ENCODE measurements at places on chromosomes 1 and 21.
A peak's percentile ranks its signal among the peaks of the same experiment; 100 is the strongest.

GRCh38 chr1:209150114-209150513 is 433.4 kb upstream of the CAMK1G start:
- no peak for DNase-seq

GRCh38 chr1:3736131-3736561 is 16.1 kb upstream of the CCDC27 start:
- DNase-seq = no peak

DNA sequence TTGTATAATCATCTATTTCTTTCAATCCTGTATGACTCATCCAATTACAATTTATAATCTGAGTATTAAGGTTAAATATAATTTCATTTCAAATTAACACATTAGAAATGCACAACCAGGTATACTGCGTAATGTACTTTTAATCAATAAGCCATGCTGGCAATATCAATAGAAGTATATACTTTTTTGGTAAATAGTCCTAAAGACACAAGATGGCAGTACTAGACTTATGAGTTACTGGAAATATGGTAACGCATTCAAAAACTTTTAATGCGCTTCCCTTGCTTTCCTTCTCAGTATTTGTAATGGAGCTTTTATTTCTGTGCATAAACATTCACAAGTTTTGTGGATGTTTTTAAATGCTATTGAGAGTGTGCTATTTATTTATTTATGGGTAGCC is 1162.0 kb upstream of the TMPRSS15 start:
- no peak for DNase-seq

- no peak for DNase-seq
These were observed 140.1 kb downstream of the MACF1 start for GRCh38 chr1:39344394-39345154.

GRCh38 chr1:233224311-233224710 is 71.2 kb downstream of the PCNX2 start:
- no peak for DNase-seq

GRCh38 chr1:229046251-229046853 is 224.6 kb upstream of the RAB4A start:
- DNase-seq = no peak

- peak; percentile 29 for DNase-seq
These were observed 125.9 kb downstream of the DMRTB1 start for GRCh38 chr1:53585129-53585528.

DNA sequence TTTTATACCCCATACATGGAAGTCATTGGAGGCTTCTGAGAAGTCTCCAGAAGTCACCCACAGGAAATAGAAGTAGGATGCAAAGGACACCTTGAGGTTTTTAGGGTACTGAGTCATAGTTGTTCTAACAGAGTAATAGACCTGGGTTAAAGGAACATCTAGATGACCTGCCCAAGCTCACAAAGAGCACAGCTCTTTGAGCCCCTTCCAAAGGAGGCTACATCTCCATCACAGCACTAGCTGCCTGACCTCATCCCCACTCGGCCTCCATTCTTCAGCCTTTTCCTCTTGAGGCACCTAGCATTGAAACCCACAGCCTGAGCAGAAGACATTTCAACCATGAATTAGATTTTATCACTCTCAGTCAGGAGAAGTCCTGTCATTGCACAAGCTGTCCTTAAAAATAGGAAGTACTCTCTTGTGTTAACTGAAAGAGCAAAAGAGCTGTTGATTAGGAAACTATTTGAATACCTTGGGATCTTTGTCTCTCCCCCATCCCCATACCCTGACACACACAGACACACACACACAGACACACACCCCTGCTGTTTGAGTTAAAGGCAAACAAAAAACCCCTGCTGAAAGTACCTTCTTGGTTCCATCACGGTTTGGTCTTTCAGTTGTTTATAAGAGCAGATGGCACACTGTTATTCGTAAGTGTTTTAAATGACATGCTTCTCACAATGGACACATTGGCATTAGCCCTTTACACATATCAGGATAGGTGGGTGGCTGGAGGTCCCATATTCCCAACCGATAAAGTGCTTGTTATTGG is 22.2 kb downstream of the MKNK1 start:
- DNase-seq = no peak

DNA sequence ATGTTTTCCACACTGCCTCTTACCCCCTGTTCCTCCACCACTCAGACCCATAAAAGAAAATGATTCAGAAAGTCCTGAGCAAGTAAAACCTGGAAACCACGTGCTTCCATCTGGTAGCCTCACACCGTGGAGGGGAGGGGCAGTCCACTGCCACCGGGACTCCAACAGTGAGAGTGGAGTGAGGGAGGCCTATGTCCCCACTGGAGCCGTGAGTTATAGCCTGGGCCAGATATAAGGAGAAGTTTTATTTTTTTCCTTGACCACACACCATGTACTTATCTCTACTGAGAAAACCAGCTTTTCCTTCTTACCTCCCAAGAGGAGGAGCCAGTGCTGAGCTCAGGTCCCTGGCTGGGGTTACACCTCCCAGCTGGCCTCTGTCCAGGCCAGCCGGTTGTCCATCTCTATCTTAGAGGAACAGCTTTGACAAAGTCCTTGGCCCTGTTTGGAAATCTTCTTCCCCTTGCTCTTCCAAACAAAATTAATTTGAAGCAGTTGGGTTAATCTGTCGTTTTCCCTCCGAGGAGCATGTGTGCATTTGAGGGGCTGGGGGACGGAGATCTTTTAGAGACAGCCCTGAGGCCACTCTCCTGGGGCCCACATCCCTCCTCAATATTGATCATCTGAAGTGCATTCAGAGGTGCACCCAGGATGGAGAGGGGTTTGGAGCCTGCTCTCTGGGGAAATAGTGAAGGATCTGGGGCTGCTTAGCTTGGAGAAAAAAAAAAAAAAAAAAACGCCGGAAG is 49.1 kb upstream of the SERBP1 start:
- no peak for DNase-seq

GRCh38 chr1:224116131-224116530 is 2.2 kb downstream of the FBXO28 start:
- no peak for DNase-seq

- no peak for DNase-seq
These were observed 171.1 kb downstream of the RHOU start for GRCh38 chr1:228906223-228906860.

DNA sequence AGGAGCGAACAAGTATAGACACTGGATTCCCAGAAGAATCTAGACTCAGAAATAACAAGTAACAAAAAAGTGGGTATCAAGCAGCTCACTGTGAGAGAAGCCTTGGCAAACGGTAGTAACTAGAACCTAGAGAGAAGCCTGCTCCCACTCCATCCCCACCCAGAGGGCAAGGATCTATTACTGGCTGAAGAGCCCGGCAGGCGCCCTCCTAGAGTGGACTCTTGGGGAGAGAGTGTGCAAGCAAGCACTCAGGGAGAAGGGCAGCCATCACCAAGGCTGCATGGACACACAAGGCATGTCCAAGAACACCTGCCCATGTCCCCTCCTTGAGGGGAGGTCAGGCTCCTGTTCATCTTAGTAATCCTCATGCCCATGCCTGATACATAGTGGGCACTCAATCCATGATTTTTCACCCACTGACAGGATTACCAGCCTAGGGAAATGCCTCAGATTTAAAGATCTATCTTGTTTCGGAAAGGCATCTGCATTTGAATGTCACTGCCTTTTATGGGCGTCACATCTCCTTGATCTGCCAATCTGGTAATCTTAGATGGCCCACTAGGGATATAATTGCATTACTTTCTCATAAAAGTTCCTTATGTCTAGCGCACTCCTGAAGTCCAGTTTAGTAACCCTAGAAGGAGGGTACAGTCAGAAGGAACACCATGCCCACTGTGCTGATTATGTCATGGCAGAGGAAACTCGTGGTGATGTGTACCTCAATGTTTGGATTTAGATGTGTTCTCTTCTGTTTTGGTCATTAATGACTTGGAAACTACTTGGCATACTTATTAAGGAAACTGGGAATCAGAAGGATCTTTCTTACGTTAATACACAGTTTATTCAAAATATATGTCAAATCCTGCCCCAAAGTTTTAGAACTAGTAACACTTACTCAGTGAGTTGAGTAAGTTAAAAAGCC is 14.4 kb downstream of the CNN3 start:
- no peak for DNase-seq

GRCh38 chr1:12600880-12601633 is 17.0 kb downstream of the DHRS3 start:
- DNase-seq = no peak

GRCh38 chr1:176199707-176200106 is 7.4 kb downstream of the COP1 start:
- no peak for DNase-seq

GRCh38 chr1:157893686-157894085 is 52.1 kb upstream of the CD5L start:
- DNase-seq = no peak

DNA sequence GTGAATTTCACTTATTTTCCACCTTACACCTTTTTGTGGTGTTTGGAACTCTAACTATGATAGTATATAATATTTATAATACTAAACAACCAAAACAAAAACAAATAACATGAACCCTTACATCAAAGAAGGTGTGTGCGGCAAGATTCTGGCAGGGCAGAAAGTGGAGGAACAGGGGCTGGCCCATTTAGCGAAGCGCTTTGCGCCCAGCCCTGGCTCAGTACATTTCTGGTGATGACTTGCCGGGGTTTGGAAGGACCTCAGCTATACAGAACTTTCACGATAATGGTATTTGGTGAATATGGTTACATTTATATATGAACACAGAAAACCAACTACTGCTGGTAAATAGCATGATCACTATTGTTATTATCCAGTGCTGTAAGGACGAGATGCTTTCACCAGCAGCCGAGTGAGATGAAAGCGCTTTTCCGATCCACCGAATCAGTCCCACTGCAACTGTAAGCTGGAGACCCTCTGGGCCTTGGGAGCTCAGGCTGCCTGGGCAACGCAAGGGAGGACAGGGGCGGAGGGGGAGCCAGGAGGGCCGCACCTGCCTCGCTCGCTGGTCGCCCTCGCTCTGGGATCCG is 63.9 kb downstream of the CD247 start:
- DNase-seq = no peak

DNA sequence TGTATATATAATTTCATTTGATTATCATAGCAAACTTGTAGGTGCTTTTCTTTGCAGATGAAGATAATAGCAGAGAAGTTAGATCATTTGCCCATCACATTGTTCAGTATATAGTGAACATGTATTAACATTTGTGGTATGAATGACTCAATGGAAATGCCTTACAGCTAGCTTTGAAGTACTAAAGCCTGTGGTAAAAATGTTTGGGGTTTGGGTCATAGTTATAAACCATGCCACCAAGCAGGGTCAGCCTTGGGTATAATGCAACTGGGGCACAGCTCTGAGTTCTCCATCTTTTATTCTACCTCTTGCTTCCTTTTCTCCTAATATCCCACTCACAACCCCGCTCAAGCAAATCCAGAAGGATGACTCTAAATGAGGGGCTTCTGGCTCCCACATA is 141.6 kb downstream of the KCNT2 start:
- DNase-seq = no peak

- DNase-seq = no peak
These were observed 72.8 kb upstream of the NR5A2 start for GRCh38 chr1:199954699-199955098.

GRCh38 chr1:2090216-2090890 is 40.1 kb downstream of the PRKCZ start:
- DNase-seq = no peak

DNA sequence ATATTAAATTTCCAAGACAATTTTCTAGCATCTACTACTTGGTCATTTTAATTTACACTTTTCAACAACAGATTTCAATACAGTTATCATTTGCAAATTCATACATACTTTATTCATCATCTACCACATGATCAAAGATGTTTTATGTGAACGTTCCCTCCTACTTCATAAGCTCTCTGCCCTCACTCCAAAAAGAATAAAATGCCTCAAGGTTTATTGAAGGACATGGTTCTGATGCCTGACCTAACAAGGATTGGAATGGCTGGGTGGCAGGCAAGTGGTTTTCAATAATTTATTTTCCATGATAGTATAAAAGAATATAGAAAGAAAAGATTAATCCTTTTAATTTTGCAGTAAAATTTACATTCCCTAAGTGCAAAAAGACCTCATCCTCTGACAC is 5.4 kb downstream of the CDKN2C start:
- no peak for DNase-seq

- DNase-seq = peak; percentile 88
These were observed 155.9 kb upstream of the RUNX1 start for GRCh38 chr21:35204850-35205541.

DNA sequence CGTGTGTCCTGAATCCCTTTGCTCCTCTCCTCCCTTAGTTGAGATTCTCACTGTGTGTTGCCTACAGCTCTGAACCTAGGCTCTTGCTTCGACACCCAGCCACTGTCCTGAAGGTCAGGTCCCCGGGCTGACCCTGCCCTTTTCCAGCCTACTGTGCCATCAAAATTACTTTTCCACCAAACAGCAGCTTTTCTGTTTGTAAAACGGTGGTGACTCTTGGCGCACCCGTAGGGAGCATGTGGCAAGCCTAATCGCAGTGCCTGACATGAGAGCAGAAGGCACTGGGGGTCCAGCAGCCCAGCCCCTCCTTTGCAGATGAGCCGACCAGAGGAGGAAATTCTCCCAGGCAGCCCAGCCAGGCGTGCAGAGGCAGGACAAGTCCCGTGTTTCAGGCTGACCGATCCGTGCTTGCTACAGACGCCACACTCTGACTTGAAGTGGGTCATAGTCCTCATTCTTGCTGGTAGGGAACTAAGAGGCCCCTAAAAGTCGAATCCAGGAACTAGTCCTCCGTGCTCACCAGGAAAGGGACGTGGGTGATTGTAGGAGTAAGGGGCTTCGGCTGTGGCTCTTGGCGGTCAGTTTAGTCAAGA is 6.8 kb downstream of the GPR137B start:
- DNase-seq = peak; percentile 54

DNA sequence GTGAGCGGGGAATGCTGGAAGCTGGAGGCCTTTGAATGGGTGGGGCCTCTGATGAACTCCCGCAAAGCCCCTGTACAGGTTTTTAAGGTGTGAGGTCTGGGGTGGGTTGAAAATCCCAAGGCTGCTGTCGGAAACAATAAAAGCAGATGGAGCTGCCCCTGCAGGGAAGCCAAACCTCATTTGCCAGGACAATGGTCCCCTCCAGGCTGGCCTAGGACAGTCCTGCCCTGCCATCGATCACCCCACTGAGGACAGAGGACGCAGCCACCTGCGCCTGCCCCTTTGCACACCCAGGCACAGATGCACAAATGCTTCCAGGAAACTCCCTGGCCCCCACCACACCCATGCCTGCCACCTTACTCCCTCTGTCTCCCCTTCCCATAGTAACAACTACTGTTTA is 4.4 kb downstream of the DRAXIN start:
- DNase-seq = no peak

- no peak for DNase-seq
These were observed 106.5 kb downstream of the DISC1 start for GRCh38 chr1:231733063-231733462.

GRCh38 chr21:16644685-16645084 is 868.2 kb upstream of the CXADR start:
- DNase-seq = no peak
